ENCODE measurements at places on chromosomes 2 and 18. TPM values are rescaled to one million over a fixed set of nuclear protein-coding genes. Genes with fewer than 3 reads are reported as not detected.

DNA sequence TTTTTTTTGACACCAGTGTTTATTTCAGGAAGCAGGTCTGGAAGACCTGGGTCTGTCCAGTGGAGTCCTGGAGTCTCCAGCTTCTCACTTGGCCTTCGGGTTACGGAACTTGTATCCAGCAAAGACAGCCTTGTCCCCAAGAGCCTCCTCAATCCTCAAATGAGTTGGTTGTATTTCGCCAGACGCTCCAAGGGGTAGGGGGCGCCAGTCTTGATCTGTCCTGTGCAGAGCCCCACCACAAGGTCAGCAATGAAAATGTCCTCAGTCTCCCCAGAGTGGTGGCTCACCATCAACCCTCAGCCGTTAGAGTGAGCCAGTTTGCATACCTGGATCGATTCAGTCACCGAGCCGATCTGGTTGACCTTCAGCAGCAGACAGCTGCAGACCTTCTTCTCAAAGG is 21.9 kb downstream of the ASXL2 start:
- no peak for DNase-seq
- H3K36me3 ChIP-seq = no peaks in the 10 kb centered on the region
- peaks cover 8% of the 10 kb centered on the region for H3K4me1 ChIP-seq
- H3K27me3 ChIP-seq = no peaks in the 10 kb centered on the region
- H3K4me3 ChIP-seq = no peak overlapping the region
- no peak overlapping the region for H3K27ac ChIP-seq

The GLB1L gene
- total RNA-seq = 21.0 TPM

DNA sequence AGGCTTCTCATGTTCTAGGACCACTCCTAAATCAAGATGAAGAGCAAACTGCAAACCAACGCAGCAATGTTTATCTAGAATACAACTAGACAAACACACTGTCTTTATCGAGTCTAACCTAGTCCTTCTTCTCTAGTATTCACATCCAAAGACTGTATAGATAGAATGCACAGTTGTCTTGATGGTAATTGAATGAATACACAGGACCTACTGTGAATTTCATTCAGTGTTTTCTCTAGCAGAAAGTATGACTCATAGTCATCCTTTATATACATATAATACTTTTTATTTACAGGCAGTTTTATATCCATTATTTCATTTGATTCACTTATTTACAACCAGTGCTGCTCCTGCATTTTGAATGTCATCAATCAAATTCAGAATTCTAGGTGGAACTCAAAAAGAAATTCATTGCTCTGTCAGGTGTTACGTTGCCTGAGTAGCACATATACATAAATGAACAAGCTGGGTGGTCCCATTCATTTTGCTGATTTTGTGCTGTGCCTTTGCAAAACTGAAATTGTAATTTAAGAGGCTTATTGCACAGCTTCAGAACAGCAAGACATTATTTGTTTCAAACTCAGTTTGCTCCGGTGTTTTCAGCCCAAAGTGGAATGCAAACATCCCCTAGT is 374.8 kb downstream of the EPHA4 start:
- H3K4me3 ChIP-seq = no peak overlapping the region
- H3K27ac ChIP-seq = no peak overlapping the region
- no peak for DNase-seq
- H3K27me3 ChIP-seq = no peaks in the 10 kb centered on the region
- no peaks in the 10 kb centered on the region for H3K4me1 ChIP-seq
- H3K36me3 ChIP-seq = no peaks in the 10 kb centered on the region

- no peak overlapping the region for H3K4me3 ChIP-seq
- DNase-seq = peak; percentile 75
- peaks cover 29% of the 10 kb centered on the region for H3K4me1 ChIP-seq
- H3K27me3 ChIP-seq = no peaks in the 10 kb centered on the region
- no peak overlapping the region for H3K27ac ChIP-seq
- no peaks in the 10 kb centered on the region for H3K36me3 ChIP-seq
Measured at GRCh38 chr2:11750422-11750821, 4.0 kb downstream of the LPIN1 start.

The LYG1 gene
- 0.88 TPM for total RNA-seq

DNA sequence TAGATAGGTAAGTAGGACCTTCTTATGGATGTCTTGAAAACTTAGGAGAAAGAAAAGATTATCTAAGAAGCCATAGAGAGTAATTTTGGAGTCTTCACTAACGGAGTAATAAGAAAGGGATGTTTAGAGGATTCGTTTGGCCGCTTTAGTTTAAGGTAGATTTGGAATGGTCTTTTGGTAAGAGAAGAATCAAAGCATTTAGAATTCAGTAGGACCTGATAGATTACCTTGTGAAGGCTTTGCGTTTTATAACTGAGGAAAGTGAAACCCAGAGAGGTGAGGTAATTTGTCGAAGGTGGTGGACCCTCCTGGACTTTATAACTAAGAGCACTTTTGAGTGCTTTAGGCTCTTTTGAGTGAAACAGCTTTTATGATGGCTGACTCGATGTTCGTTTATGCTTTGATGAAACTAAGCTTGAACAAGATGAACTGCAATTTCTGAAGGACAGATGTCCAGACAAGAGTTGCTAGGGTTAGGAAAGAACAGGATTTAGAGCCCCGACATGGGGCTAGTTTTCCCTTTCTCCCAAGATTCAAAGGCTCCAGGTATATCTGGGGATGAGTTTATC is 1.3 kb downstream of the MYL12B start:
- peaks cover 50% of the 10 kb centered on the region for H3K4me1 ChIP-seq
- DNase-seq = peak; percentile 52
- H3K4me3 ChIP-seq = peak overlapping the region; percentile 97
- no peaks in the 10 kb centered on the region for H3K27me3 ChIP-seq
- peak overlapping the region; percentile 97 for H3K27ac ChIP-seq

All from osteoblast (primary cell).